A549 treated with RU486 at 1 μM for 4 hours (cell line): ENCODE measurements at places on chromosomes 5 and 9. TPM values are rescaled to one million over a fixed set of nuclear protein-coding genes. Genes with fewer than 3 reads are reported as not detected.

Gene SOHLH1
- not detected in 5 replicates for total RNA-seq

Gene TMEM250
- total RNA-seq, result 32.6 to 51.5 TPM (median 44.6 TPM) in 5 replicates

Gene SH3GL2
- total RNA-seq, result 0.05 to 0.49 TPM (median 0.13 TPM) in 5 replicates

Gene WHRN
- total RNA-seq, result 3.9 to 8.1 TPM (median 6.7 TPM) in 5 replicates

Gene LEAP2
- total RNA-seq, result 0.56 to 1.1 TPM (median 0.76 TPM) in 5 replicates

Gene TSSK1B
- total RNA-seq, result not detected in 5 replicates

Gene TRAF2
- total RNA-seq, result 43.0 to 67.7 TPM (median 61.3 TPM) in 5 replicates

Gene PPP2CA
- total RNA-seq, result 224 to 299 TPM (median 269 TPM) in 5 replicates

Gene PCDHB8
- total RNA-seq, result 0.25 to 0.43 TPM (median 0.34 TPM) in 5 replicates

Gene ANKRD18A
- total RNA-seq, result 4.9 to 11.4 TPM (median 10.5 TPM) in 5 replicates

Gene TYRP1
- total RNA-seq, result not detected in 5 replicates

Gene RMRP
- 8.3 to 13.4 TPM (median 12.5 TPM) in 3 of 5 replicates, not detected in the others for total RNA-seq

Gene LMX1B
- total RNA-seq, result 1.2 to 1.9 TPM (median 1.6 TPM) in 5 replicates

Gene TAF11L5
- not detected in 5 replicates for total RNA-seq

Gene IFNA21
- not detected in 5 replicates for total RNA-seq

Gene CENPH
- total RNA-seq, result 15.6 to 35.5 TPM (median 31.7 TPM) in 5 replicates

Gene NUDT12
- total RNA-seq, result 0.98 to 1.8 TPM (median 1.6 TPM) in 5 replicates

Gene KLHL3
- total RNA-seq, result 0.14 to 0.39 TPM (median 0.18 TPM) in 5 replicates

Gene ZNF618
- 6.7 to 11.2 TPM (median 9.6 TPM) in 5 replicates for total RNA-seq

Gene DDX4
- total RNA-seq, result not detected in 5 replicates

Gene CCNI2
- total RNA-seq, result 0.07 to 0.26 TPM (median 0.14 TPM) in 5 replicates

Gene NRG2
- 1.8 to 2.8 TPM (median 2.1 TPM) in 5 replicates for total RNA-seq

Gene MYMK
- total RNA-seq, result not detected in 5 replicates

Gene PHAX
- total RNA-seq, result 48.6 to 76.7 TPM (median 52.3 TPM) in 5 replicates

Gene OR13C2
- not detected in 5 replicates for total RNA-seq

Gene PHYHD1
- total RNA-seq, result not detected in 5 replicates

Gene TTC23L
- total RNA-seq, result 0.18 to 0.33 TPM in 2 of 5 replicates, not detected in the others

Gene ELAVL2
- 0.10 to 0.19 TPM in 2 of 5 replicates, not detected in the others for total RNA-seq

Gene NAIP
- 0.27 to 0.54 TPM (median 0.36 TPM) in 5 replicates for total RNA-seq

Gene SYNPO
- 20.6 to 28.6 TPM (median 26.2 TPM) in 5 replicates for total RNA-seq

Gene STPG3
- not detected in 5 replicates for total RNA-seq

Gene CDHR2
- total RNA-seq, result 0.02 to 0.13 TPM (median 0.06 TPM) in 5 replicates

Gene CXCL14
- 0.07 to 0.14 TPM (median 0.07 TPM) in 3 of 5 replicates, not detected in the others for total RNA-seq

Gene ARHGEF28
- total RNA-seq, result 12.0 to 15.9 TPM (median 15.0 TPM) in 5 replicates

Gene NOL6
- 57.9 to 75.2 TPM (median 67.9 TPM) in 5 replicates for total RNA-seq

Gene ECM2
- 0.07 to 0.26 TPM (median 0.21 TPM) in 5 replicates for total RNA-seq

Gene PCDHA9
- total RNA-seq, result 0.04 TPM in 1 of 5 replicates, not detected in the others

Gene SPINK7
- not detected in 5 replicates for total RNA-seq

Gene LECT2
- not detected in 5 replicates for total RNA-seq

Gene F2R
- total RNA-seq, result 28.7 to 56.8 TPM (median 53.2 TPM) in 5 replicates

Gene C9orf43
- total RNA-seq, result 0.41 to 0.78 TPM (median 0.60 TPM) in 5 replicates
